Activated T-cell treated with anti-CD3 and anti-CD28 coated beads, Interleukin-2, amount 50 U/mL, for 72 hours (primary cell): ENCODE measurements at places on chromosomes 7 and 10. TPM values are rescaled to one million over a fixed set of nuclear protein-coding genes. Genes with fewer than 3 reads are reported as not detected.
A peak's percentile ranks its signal among the peaks of the same experiment; 100 is the strongest.

The SMKR1 gene
- 4.3 TPM for total RNA-seq

DNA sequence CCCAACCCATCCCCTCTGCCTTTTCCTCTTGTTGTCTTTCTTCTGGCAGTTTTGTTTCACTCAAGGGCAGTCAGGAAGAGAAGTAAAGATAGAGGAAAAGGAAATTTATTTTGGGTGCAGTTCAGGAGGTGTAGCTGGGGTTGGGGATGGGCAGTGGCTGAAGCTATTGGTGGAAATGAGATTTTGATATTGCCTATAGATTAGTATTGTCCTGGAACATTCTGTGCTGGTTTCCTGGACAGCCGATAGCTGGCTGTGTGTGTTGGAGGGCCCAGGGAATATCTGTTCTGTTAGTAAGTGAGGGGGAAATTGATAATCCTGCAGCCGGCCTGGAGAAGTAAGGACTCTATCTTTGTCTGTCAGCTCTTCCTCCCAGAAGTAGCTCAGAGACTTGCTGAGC is 107.8 kb downstream of the AUTS2 start:
- peaks cover 16% of the 10 kb centered on the region for H3K27me3 ChIP-seq
- no peaks in the 10 kb centered on the region for H3K36me3 ChIP-seq
- DNase-seq: no peak
- H3K27ac ChIP-seq: no peak overlapping the region

DNA sequence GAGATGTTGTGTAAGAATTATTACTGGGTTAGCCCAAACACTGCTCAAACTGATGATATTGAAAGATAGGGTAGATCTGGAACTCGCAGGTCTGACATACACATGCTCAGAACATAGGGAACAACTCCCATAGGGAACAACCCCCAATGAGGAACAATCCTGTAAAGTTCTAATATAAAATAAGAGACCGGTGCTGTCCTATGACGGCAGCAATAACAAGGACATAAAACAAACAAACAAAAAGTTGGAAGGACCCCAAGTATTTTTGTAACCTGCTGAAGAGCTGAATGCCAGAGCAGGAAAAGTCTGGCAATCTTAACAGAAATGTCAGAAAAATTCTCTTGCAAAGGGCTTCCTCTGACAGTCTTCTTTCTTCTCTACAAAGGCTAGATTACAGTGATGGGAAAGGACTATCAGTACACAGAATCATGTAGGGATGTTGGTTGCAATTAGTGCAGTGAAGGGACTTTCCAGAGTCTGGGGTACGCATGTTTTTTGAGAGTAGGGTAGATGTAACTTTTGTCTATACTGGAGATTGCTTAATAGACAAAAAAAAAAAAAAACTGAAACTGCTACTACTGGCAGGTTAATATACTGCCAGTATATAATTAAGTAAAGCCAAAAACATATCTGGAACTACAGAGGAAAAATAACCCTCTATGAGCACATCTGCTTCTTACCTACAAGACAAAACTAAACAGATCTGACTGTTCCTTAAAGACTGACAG is 35.5 kb downstream of the IDE start:
- peaks cover 18% of the 10 kb centered on the region for H3K4me1 ChIP-seq
- no peak overlapping the region for H3K4me3 ChIP-seq
- no peak overlapping the region for H3K27ac ChIP-seq
- no peaks in the 10 kb centered on the region for H3K27me3 ChIP-seq
- peaks cover 4% of the 10 kb centered on the region for H3K36me3 ChIP-seq

- H3K4me3 ChIP-seq: peak overlapping the region; percentile 1
- peaks cover 18% of the 10 kb centered on the region for H3K4me1 ChIP-seq
Measured at GRCh38 chr7:22445140-22445743, 54.7 kb downstream of the STEAP1B start.

- H3K4me1 ChIP-seq: peaks cover 8% of the 10 kb centered on the region
- no peak for DNase-seq
- H3K36me3 ChIP-seq: no peaks in the 10 kb centered on the region
- H3K4me3 ChIP-seq: no peak overlapping the region
Measured at GRCh38 chr7:24657980-24658379, 84.7 kb downstream of the PALS2 start.

DNA sequence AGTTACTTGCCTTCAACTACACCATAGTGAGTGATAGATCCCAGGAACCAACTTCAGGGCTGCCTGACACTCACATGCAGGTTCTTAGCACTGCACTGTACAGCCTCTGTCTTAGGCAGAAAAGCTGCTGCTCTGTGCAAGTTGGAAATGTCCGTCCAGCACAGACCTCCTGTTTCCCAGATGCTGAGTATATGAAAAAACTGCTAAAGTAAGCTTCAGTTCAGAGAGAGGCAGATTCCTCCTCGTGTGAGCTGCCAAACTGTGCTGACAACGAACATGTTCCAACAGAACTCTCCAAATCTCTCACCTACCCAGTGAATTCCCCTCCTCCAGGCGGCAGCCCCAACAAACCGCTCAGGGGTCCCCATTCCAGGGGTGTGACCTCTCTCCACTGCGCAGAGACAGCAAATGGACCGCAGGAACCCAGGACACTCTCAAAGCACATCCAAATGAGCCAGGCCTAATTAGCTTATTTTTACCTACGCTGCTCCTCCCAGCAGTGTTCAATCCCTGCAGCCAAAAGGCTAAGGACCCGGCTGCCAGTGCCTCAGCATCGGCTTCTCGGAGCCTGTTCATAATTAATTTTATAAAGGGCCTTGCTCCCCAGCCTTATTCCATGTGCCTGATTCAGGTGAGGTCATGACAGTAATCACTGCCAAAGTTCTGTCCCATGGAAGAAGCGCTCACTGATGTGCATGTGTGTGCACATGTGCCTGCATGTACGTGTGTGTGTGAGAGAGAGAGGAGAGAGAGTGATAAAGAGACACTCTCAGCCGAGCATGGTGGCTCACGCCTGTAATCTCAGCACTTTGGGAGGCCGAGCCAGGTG is 159.5 kb upstream of the AUTS2 start:
- DNase-seq: no peak
- H3K4me3 ChIP-seq: no peak overlapping the region
- H3K27me3 ChIP-seq: peaks cover 11% of the 10 kb centered on the region

- H3K4me1 ChIP-seq: peaks cover 4% of the 10 kb centered on the region
- no peak overlapping the region for H3K4me3 ChIP-seq
- DNase-seq: no peak
- H3K36me3 ChIP-seq: no peaks in the 10 kb centered on the region
- no peaks in the 10 kb centered on the region for H3K27me3 ChIP-seq
Measured at GRCh38 chr10:32893434-32893833, 64.6 kb downstream of the ITGB1 start.

DNA sequence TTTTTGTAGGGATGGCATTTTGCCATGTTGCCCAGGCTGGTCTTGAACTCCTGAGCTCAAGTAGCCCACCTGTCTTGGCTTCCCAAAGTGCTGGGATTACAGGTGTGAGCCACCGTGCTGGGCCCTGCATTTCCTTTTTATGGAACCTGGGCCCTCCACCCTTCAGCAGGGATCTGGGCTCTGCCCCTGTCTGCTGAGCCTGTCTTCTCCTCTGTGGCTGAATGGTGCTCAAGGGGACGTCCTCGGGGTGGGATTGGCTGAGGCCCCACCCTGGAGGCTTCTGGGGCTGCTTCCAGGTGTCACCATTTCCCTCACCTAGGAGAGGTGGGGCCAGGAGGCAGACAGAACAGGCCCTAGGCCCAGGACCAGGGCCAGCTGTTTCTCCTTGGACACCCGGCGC is 18.4 kb downstream of the FAM241B start:
- H3K4me1 ChIP-seq: peaks cover 7% of the 10 kb centered on the region
- DNase-seq: no peak
- H3K27ac ChIP-seq: no peak overlapping the region
- H3K36me3 ChIP-seq: no peaks in the 10 kb centered on the region

DNA sequence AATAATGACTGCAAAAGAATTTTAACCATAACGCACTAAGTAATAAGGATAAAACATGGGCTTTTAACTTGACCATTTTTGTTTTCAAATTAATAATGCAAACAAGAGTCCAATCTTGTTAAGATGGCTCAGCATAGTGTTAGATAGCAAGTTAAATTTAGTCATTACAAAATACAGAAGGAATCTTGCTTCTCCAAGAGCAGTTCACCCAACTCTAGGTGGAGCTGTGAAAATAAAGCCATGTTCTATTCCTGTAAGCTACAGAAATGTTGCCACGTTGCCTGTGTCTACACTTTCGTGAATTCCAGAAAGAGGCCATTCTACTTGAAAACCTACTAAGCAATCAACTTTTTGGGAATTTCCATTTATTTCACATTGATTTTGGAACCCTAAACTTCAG is 191.9 kb downstream of the SFMBT2 start:
- DNase-seq: no peak
- no peaks in the 10 kb centered on the region for H3K27me3 ChIP-seq
- no peak overlapping the region for H3K4me3 ChIP-seq

DNA sequence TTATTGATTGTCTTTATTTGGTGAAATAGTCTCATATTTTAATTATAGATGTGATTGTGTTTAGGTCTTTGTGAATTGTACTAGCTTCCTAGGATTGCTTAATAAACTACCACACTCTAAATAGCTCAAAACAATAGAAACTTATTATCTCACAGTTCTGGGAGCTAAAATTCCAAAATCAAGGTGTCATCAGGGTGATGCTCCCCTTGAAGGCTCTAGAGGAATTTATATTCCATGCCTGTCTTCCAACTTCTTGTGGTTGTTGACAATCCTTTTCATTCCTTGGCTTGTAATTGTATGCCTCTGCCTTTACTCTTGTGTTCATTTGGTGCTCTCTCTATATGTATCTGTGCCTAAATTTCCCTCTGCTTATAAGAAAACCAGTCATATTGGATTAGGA is 155.3 kb upstream of the AKR1E2 start:
- H3K27ac ChIP-seq: no peak overlapping the region
- H3K36me3 ChIP-seq: no peaks in the 10 kb centered on the region
- no peak overlapping the region for H3K4me3 ChIP-seq
- no peak for DNase-seq
- peaks cover 32% of the 10 kb centered on the region for H3K27me3 ChIP-seq
- no peaks in the 10 kb centered on the region for H3K4me1 ChIP-seq
